ENCODE measurements at places on chromosomes 1 and 21.

DNA sequence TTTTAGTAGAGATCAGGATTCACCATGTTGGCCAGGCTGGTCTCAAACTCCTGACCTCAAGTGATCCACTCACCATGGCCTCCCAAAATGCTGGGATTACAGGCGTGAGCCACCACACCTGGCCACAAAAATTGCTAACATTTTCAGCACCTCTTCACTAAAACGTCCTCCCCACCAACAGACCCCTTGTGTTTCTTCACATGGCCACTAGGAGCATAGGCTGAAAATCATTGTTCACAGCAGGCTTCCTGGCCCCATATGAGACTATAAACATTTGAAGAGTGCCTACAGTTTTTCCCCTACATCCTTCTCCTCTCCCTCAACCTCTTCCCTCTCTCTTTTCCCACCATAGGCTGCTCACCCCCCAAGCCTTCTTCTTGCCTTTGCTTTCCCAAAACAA, 28.0 kb upstream of the SFPQ start:
- DNase-seq: no peak

DNA sequence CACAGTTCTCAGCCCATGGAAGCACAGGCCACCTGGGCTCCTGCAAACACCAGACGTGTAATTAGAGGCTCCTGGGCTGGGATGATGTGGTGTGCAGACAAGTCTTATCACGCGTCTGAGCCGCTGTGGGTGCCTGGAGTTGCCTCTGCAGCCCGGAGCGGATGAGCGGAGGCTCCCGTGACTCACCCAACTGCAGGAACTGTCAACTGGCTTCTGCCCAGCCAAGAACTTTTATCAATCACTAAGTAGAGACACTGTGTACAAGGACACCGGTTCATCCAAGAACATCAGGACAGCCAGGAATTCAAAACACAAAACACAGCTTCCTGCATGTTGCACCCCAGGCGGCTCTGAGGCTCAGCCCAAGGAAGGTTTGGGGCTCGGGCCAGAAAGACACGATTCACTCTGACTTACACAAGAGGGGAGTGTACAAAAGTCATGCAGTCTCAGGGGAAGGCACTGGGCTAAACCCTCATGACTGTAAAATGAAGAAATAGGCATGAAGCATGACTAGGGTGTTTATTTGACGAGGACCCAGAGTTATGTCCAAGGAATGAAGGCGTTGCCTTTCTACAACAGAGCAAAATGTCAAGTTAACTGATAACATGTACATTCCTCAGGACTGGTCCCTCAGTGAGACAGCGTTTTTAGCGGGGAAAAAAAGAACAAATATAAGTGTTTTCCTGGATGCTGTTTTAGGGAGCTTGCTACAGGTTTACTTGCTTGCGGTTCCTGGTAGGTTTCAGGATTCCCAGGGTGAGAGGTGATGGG, 21.1 kb downstream of the ERRFI1 start:
- DNase-seq: peak; percentile 100

DNA sequence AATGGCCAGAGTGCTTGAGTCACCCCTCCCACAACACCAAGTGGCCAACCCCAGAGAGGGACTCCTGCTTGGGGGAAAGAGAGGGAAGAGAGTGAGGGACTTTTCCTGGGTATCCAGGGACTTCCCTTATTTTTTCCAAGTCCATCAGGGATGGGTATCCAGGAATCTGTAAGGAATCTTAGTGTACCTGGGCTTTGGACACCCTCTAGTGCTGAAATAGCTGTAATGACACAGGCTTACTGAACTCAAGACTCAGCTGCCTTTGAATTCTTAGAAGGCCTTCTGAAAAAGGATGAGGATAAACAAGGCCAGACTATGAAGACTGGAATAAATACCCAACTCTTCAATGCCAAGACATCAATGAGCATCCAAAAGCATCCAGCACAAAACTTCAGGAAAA, 12.0 kb downstream of the TSHB start:
- peak; percentile 13 for DNase-seq

- DNase-seq: no peak
These were observed 982.5 kb upstream of the ADGRL2 start for GRCh38 chr1:80818211-80818610.

DNA sequence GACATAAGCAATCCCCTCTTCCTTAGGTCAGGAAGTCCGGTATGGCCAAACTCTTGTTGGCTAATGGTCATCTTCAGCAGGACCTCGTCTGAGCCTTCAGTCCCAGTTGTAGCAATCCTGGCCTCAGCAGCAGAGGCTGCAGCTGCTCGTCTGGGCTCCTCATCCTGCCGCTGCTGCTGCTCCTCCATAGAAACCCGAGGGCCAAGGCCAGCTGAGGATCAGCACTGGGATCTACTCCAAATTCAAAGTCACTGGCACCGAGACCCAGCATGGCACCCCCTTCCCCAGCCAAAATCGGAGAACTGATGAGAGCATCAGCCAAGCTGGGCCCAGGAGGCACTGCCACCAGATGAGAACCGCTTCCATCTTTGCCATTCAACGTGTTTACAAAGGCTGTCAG, 6.3 kb upstream of the CLDN14 start:
- DNase-seq: no peak

GRCh38 chr1:101509370-101509769, 272.6 kb downstream of the S1PR1 start:
- no peak for DNase-seq

DNA sequence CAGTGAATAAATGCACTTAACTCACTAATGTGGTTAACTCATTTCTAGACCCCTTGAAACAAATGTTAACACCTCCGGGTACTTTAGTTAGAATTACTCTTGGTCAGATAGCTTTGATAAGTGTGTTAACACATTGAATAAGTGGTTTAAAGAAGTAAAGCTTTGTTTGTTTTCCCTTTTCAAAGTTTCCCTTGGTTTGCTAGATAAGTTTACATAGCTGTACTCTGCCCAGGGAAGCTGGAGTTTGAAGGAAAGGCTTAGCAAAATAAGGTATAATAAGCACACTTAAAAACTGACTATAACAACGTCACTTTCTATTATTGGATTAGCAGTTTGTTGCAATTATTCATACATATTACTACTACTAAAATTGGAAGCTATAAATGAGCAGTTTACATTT, 1233.9 kb upstream of the ADGRL2 start:
- no peak for DNase-seq

- DNase-seq: no peak
These were observed 187.1 kb upstream of the SGIP1 start for GRCh38 chr1:66346873-66347272.

DNA sequence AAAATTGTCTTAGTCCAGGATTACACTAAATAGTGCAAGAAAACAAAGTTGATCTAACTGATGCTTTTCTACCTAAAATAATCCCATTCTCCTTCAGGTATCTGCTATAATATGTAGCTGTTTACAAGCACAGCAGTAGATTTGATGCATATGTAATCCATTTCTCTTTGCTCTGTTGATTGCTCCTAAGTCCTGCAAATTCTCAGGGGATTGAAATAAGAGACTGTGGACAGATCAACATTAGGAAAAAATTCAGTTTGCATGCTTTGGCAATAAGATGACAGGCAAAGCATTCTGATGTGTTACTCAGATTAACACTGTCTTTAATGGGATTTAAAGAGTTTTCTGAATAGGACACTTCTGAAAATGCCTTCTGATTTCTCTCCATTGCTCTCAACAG, 34.7 kb downstream of the RNF11 start:
- DNase-seq: peak; percentile 49

GRCh38 chr1:46900401-46900800, 40.9 kb downstream of the CYP4A11 start:
- no peak for DNase-seq

DNA sequence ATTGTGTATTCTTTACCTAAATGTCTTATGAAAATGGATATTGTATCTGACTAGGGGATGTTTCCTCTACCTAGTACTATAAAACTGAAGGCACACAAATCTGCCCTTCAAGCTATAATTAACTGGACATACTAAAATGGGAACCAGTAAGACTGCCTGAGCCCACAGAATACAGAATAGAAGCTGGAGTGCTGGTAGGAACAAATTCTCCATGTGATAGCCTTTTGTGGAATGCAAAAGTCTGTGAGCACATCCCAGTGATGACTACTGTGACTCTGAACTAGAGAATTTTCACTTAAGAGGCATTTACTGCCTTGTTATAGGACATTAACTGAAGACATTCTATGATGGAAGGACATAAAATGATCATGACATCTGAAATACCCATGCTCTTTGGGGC, 30.3 kb downstream of the KIFAP3 start:
- no peak for DNase-seq

- no peak for DNase-seq
These were observed 240.3 kb downstream of the RYR2 start for GRCh38 chr1:237282208-237282783.

GRCh38 chr1:111404588-111404987, 22.9 kb downstream of the OVGP1 start:
- DNase-seq: no peak

DNA sequence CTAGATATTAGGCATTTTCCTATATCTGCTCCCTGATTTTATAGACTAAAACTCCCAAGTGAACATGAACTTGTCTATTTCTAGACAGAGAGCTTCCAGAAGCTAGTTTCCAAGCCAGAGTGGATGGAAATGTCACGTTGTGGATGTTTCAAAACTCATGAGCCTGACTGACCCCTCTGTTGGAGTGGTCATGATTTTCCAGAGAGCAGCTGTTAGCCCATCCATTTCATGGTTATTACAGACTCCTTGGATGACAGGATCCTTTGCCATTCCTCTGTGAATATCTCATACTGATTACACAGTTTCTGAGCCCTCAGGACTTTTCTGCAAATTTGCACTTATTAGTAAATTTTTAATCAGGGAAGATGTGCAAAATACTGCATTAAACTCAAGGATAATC, 76.8 kb upstream of the ATF3 start:
- DNase-seq: no peak

DNA sequence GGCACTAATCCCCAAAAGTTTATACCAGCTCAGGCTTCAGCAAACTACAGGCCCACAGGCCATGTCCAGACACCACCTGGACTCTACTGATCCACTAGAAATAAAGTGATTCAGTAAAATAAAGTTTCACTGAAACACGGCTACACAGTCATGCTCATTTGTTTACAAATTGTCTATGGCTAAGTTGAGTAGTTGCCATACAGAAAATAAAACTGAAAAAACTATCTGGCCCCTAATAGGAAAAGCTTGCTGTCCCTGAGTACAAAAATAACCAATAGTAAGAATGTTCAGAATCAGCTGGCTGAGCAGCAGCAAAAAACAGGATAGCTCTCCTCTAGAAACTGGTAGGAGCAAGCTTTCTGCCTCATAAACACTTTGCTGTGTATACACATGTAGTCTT, 221.5 kb downstream of the RERE start:
- DNase-seq: no peak

- DNase-seq: no peak
These were observed 296.1 kb downstream of the HHIPL2 start for GRCh38 chr1:222251847-222252246.

DNA sequence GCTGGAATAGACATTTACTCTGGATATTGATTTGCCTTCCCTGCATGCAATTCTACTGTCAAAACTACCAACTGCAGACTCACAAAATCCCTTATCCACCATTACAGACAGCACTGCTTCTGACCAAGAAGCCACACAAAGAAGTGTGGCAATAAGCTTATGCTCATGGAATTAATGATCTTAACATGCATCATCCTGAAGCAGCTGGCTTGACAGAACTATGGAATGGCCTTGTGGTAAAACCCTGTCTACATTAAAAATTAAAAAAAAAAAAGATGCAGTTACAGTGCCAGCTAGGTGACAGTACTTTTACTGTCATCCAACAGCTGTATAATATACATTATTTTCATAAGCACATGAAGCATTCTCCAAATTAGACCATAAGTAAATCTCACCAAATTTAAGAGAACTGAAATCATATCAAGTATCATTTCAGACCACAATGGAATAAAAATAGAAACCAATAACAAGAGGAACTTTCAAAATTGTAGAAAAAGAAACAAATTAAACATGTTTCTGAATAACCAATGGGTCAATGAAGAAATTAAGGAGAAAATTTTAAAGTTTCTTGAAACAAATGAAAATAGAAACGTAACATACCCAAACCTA, 70.7 kb downstream of the SCMH1 start:
- no peak for DNase-seq

GRCh38 chr1:173865468-173866164, 2.2 kb downstream of the GAS5 start:
- DNase-seq: no peak

- peak; percentile 48 for DNase-seq
These were observed 184.3 kb downstream of the CYYR1 start for GRCh38 chr21:26388731-26389231.

DNA sequence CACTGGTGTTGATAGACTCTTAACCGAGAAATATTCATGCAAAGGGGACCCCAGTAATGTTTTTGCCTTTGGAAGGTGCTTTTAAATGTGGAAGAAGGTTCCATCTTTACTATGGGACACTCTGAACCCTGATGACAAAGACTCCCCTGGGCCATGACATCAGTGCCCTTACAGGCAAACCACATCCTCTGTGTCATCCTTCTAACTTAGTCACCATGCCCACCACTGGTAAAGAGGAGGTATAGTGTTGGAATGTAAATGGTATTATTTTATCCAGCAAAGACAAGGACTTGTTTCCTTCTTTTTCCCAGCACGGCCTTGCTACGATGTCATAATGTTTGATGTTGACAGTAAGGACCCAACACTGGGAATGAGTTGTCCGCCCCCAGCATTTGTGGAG, 12.6 kb downstream of the METTL13 start:
- peak; percentile 31 for DNase-seq

- DNase-seq: no peak
These were observed 193.8 kb downstream of the ST6GALNAC3 start for GRCh38 chr1:76268341-76268740.

- no peak for DNase-seq
These were observed 175.8 kb downstream of the TNFSF18 start for GRCh38 chr1:172874950-172875349.

DNA sequence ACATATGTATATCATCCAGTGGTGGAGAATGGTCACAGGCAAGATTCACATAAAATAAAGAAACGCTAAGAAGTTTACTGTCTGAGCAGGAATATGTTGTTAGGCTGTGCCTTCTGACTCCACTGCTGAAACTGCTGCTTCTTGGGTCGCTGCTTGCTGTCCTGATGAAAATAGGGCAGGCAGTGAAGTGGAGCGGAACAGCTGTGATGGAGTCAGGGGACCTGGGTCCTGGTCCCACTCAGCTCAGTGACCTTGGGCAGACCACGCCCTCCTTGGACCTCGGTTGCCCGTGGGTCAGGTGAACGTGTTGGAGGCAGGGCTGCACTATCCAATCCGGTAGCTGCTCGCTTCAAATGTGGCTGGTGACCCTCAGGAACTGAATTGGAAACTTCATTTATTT, 33.4 kb upstream of the IFFO2 start:
- no peak for DNase-seq
